ENCODE measurements at places on chromosomes 6 and 20. TPM values are rescaled to one million over a fixed set of nuclear protein-coding genes. Genes with fewer than 3 reads are reported as not detected.

The PRIM2 gene
- total RNA-seq, result 3.9 TPM

The MCHR2 gene
- not detected for total RNA-seq

The NCOA3 gene
- 86.1 TPM for total RNA-seq

The C6orf141 gene
- 1.0 TPM for total RNA-seq

The CD40 gene
- 7.2 TPM for total RNA-seq

The MUC21 gene
- total RNA-seq, result not detected

The BTNL2 gene
- total RNA-seq, result not detected

The NT5E gene
- total RNA-seq, result 4.1 TPM

The KHDRBS2 gene
- total RNA-seq, result not detected

The RAMACL gene
- total RNA-seq, result 0.46 TPM

The SYNDIG1 gene
- 1.3 TPM for total RNA-seq

The RAET1E gene
- 3.9 TPM for total RNA-seq

The PBOV1 gene
- not detected for total RNA-seq

The SIRPB2 gene
- total RNA-seq, result 0.97 TPM

The METTL24 gene
- not detected for total RNA-seq

The TMC2 gene
- total RNA-seq, result not detected

The ERGIC3 gene
- total RNA-seq, result 82.5 TPM

The RALGAPB gene
- total RNA-seq, result 24.1 TPM

The ANGPT4 gene
- 0.15 TPM for total RNA-seq

The OOEP gene
- not detected for total RNA-seq

The MMP24 gene
- total RNA-seq, result not detected

The RAET1L gene
- not detected for total RNA-seq

The IL17A gene
- total RNA-seq, result not detected

The SLC16A10 gene
- 81.5 TPM for total RNA-seq

The RNF217 gene
- total RNA-seq, result 4.5 TPM

The NMBR gene
- not detected for total RNA-seq

The BIRC7 gene
- total RNA-seq, result not detected

The PAK1IP1 gene
- total RNA-seq, result 15.3 TPM

The HAO1 gene
- 0.40 TPM for total RNA-seq

The CDSN gene
- not detected for total RNA-seq

The HMGCLL1 gene
- total RNA-seq, result 0.92 TPM

The WFDC5 gene
- not detected for total RNA-seq

The CCNC gene
- total RNA-seq, result 18.9 TPM

The LIME1 gene
- 2.0 TPM for total RNA-seq

The SMIM8 gene
- 17.7 TPM for total RNA-seq

The SNAP25 gene
- total RNA-seq, result not detected

The CFAP61 gene
- 42.2 TPM for total RNA-seq

The SLC26A8 gene
- 0.11 TPM for total RNA-seq

All from gastrocnemius medialis (tissue), 4 donors.